Activated T-cell treated with anti-CD3 and anti-CD28 coated beads, Interleukin-2, amount 50 U/mL, for 1 hour (primary cell): ENCODE measurements at places on chromosomes 5 and 9.

- DNase-seq, result no peak
Measured at GRCh38 chr5:84281383-84281782, 103.3 kb downstream of the EDIL3 start.

DNA sequence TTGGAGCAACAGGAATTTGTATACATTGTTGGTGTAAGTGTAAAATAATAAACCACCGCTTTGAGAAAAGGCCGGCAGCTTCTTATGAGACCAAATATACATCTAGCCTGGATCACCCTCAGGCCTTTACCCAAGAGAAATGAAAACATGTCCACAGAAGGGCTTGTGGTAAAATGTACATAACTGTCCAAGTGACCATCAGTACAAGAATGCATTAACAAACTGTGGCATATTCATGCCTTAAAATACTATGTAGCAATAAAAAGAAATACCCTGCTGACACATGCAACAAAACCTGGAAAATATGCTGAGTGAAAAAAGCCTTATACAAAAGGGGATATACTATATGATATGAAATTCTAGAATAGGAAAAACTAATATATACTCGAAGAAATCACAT is 311.9 kb upstream of the TRPC7 start:
- DNase-seq, result no peak

DNA sequence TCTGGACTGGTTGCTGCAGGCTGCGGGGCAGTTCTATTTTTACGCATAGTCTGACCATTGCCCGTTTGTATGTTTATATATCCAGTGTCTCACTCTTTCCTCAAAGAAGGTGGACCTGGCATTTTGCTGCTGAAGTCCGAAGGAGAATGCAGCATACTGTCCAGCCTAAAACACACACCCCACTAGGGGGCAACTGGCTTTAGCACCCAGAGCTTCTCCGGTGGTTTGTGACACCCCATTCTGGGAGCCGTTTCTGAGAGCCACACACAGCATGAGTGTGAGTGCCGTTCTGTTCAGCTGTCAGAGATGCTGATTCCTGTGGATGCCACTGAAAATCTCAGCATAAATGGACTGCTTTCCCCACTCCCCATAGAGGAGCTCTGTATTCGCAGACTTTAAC is 290.5 kb upstream of the TAS2R1 start:
- no peak for DNase-seq

GRCh38 chr9:135295551-135296300 is 183.9 kb upstream of the PPP1R26 start:
- no peak for DNase-seq

DNA sequence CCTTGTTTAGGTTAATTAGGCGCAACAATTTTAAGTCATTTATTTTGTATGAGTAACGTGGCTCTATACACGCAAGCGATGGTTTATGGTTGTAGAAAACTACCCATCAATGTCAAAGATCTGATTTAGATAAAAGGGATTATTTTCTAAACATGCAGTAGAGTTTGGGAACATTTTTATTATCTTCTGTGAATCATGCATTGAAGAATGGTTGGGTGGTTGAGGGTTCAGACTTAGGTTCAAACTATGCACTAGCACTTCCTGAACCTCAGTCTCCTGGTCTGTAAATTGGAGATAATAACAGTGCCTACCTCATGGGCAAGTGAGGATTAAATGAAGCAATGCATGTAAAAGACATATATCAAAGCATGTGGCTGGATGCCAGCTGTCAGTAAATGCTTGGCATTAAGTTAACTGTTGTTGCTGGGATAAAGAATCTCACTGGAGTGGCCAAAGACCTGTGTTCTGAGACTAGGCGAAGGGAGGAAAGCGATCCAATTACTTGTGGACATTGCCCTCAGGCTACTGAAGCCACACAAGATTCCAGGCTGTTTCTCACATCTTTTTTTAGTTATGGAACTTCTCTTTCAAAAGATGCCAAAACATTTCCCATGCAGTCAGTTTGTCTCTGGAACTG is 1.1 kb upstream of the OTULINL start:
- no peak for DNase-seq

GRCh38 chr5:17056141-17056631 is 120.1 kb upstream of the MYO10 start:
- DNase-seq, result no peak

GRCh38 chr9:19138084-19138483 is 10.8 kb upstream of the PLIN2 start:
- DNase-seq, result no peak

GRCh38 chr5:51846015-51846414 is 462.8 kb downstream of the ISL1 start:
- DNase-seq, result no peak

- DNase-seq, result no peak
Measured at GRCh38 chr5:108561416-108562204, 179.7 kb upstream of the FBXL17 start.

- no peak for DNase-seq
Measured at GRCh38 chr5:149616727-149617285, 35.5 kb downstream of the ARHGEF37 start.

- no peak for DNase-seq
Measured at GRCh38 chr5:41083306-41083705, 12.2 kb upstream of the MROH2B start.

DNA sequence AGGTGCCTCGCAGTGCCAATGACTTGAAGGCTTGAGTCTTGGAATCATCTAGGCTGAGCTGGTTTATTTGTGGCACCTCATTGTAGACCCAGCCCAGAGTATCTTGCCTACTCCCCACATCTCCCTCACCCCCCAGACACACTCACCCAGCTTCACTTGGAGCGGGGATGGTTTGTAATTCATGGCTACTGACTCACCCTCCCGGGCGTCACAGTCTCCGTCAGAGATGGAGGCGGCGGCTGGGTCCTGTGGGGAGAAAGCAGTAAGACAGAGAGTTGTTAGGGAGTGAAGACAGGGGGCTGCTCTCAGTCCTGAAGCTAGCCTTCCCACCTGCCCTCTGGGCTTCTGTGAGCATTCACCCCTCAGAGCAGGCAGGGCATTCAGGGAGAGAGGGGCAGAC is 29.0 kb upstream of the MYORG start:
- no peak for DNase-seq

- no peak for DNase-seq
Measured at GRCh38 chr9:71692337-71692736, 76.0 kb downstream of the CEMIP2 start.

- no peak for DNase-seq
Measured at GRCh38 chr5:10565785-10566542, 2.1 kb downstream of the ANKRD33B start.

GRCh38 chr9:89887286-89887685 is 282.5 kb downstream of the GADD45G start:
- DNase-seq, result no peak

DNA sequence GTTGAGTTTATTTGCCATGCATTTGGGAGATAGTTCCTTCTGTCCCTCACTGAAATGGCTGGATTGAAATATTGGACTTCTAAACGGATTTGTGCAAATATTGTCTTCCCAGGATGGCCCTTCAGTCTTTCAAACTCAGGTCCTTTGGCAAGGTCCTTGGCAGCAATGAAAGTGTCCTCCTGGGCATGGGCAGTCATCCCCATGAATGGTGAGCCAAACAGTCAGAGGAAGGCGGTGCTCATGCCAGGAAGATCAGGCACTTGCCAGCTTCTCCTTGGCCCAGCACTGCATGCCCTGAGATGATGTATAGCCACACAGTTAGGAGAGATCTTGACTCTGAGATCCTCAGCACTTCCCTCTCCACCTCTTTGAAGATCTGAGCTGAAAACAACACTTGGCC is 221.4 kb upstream of the KLF4 start:
- DNase-seq, result no peak

- DNase-seq, result no peak
Measured at GRCh38 chr9:129126749-129127618, 15.8 kb downstream of the PTPA start.

- no peak for DNase-seq
Measured at GRCh38 chr9:137194388-137194787, 5.9 kb downstream of the SSNA1 start.

GRCh38 chr5:16464664-16465543 is 696 bp downstream of the ZNF622 start:
- DNase-seq, result no peak

DNA sequence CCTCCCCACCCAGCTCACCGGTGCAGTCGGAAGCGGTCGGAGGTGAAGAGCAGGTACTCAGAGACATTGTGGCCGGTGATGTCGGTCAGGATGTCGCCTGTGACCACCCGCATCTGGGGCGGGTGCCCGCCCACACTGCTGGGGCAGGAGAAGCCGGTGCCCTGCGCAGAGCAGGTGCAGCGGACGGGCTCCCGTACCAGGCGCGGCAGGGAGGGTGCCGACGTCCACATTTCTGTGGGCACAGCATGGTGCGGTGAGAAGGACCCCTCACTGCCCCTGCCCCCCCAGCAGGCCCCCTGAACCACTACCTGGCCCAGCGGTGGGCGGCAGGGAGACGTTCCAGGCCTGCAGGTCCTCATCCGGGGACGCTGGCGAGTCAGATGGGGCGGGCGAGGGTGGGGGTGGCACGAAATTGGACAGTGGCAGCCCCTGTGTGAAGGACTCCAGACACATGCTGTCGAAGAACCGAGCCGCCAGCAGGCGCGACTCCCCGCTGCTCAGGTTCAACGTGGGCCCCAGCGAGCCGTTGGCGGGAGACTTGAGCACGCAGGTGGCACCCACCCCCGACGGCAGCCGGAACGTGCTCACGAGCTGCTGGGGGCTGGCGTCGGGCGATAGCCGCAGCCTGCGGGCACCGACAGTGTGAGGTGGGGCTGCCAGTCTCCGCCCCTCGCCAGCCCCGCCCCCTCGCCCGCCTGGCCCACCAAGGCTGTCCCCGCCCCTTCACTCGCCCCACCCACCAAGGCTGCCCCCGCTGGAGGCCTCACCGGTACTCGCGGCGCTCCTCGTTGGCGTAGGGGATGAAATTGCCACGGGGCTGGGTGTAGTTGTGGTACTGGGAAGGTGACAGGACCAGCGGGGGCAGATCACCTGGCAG is 15.1 kb downstream of the ABCA2 start:
- DNase-seq, result no peak

DNA sequence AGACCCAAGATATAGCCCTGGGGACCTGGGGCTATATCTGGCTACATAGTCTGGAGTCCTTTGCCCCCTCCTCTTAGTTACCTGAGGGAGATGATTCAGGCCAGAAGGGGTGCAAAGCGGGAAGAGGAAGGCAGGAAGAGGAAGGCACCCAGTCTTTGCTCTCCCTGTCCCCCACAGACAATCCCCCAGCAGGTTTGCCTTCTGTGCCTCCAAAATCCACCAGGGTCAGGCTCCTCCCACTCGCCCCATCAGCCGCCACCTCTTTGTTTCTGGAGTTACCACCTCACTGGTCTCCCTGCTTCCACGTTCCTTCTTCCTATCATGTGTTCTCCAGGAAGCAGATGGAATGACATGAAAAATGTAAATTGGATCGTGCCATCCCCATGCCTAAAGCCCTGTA is 31.2 kb upstream of the FABP6 start:
- no peak for DNase-seq

GRCh38 chr5:55036477-55036876 is 12.4 kb downstream of the GZMK start:
- DNase-seq, result no peak

DNA sequence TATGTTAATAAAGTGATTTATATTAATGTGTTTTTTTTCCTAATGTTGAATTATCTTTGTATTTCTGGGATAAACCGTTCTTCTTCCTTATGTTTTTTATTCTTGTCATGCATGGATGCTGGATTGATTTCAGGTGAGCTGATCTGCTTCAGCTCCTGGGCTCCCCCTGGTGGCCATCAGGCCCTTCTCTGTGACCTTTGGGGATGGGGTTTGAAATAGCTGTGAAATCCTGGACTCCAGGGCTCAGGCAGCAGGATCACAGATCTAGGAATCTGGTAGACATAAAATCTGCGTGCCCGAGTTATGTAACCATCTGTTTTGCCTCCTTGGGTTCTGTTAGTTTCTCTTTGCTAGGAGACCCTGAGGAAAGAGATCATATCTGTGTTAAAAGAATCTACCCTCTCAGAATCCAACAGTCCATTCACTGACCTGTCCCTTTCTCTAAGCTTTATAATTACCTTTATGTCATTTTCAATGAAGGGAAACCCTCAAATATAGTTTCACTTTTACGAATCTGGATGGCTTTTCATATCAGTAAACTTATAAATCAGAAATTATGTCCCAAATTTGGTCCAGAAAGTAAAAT is 12.2 kb upstream of the OR13J1 start:
- peak; percentile 81 for DNase-seq

DNA sequence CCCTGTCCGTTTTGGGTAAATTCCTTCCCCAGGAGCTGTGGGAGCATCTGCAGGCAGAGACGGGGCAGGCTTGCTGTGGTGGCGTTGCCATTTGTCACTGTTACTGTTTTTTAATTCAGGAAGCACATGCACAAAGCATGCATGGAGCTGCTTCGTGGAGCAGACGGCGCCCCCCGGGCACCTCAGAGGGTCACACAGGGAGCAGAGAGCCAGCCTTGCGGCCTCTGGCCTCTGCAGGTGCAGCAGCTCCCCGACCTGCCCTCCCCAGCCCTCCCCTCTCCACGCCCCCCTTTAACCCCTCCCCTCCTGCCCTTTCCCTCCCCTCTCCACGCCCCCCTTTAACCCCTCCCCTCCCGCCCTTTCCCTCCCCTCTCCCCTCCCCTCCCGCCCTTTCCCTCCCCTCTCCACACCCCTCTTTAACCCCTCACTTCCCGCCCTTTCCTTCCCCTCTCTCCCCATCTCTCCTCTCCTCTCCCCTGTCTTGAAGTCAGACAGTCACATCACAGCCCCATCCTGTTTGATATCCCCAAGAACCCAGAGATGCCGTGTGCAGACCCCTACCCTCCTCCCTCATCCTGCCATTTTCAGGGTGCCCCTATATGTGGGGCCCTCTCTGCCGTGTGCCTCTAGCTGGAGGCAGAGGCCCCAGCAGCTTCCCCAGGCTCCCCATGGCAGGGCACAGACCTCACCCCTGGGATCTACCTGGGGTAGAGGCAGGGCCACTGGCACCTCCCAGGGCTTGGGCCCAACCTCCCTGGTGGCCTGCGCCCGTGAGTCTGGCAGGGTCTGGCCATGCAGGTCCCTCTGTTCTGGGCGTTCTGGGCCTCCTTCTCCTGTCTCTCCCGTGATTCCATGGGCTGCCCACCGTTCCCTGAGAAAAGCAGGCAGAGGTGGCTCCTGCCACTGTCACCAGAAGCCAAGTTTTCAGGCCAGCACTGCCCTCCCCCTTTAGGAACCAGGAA is 29.6 kb upstream of the UBAC1 start:
- DNase-seq, result peak; percentile 58

DNA sequence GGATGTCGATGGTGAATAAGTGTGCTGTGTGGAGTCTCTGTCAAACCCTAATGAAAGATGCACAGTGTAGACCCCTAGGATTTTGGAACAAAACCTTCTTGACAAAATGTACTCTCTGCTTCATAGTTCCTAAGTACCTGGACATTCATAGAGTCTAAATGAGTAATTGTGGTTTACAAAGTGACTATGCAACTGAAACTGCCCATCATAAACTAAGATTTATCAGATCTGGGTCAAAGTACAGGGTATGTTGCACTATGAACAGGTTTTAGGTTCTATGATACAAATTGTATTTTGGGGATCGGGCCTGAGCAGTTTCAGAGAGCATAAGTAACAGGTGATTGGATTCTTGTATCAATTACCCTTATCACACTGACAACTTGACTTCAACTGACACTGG is 79.4 kb downstream of the LURAP1L start:
- no peak for DNase-seq
